ENCODE measurements at places on chromosomes 5 and 9.

- no peak for DNase-seq
Measured at GRCh38 chr5:79859588-79859987, 131.5 kb downstream of the MTX3 start.

DNA sequence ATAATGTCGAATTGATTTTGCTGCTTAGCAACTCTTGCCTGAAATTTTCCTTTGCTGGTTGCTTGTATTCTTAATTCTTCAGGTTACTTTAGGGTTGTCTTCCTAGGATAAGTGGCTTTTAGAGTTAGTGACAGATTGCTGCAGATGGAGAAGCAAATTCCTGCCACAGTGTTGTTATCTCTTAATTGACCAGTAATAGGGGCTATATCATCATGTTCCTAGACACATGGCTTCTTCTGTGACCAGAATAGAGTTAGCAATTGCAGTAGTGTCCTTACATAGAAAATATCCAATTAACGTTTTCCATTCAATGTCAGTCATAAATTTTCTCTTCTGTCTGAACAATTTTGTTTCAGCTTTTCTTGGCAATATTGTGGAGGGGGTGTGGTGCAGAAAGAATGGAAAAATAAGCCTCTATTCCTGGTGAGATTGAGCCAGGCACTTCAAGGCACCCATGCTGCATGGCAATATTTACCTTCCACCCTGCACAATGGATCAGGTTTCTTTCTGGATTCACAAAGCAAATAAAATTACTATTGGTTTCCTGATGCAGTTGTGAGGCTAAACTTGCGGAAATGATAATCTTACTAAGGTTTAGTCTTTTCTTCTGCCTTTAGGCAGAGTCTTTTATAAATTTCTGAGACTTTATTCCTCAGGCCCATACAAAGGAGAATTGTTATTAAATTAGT is 1481.5 kb downstream of the EFNA5 start:
- no peak for DNase-seq

- no peak for DNase-seq
Measured at GRCh38 chr5:138610415-138610917, 35.3 kb upstream of the HSPA9 start.

GRCh38 chr9:15332939-15333338 is 25.9 kb upstream of the TTC39B start:
- DNase-seq, result no peak

GRCh38 chr5:127296321-127296720 is 5.7 kb downstream of the MEGF10 start:
- no peak for DNase-seq

GRCh38 chr5:31614151-31615020 is 24.5 kb upstream of the PDZD2 start:
- no peak for DNase-seq

DNA sequence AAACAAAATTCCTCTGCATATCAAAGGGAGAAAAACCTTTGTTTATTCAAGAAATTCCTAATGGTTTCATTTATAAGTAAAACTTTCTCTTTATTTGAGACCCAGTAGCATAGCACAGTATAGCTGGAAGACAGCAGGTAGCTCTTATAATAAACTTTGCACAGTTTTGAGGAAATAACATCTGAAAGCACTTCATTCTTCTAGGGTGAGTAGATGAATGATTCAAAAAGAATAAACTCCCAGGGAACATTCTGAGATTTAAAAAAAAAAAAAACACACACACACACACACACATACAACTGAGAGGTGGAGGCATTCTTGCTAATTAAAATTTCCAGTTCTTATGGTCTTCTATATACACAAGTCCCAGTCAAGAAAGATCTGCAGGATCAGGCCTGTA is 197.3 kb downstream of the BNC2 start:
- DNase-seq, result no peak

GRCh38 chr5:33105521-33105941 is 335.2 kb upstream of the TARS1 start:
- no peak for DNase-seq

Measured in CD8-positive, alpha-beta memory T cell (primary cell).